Body of pancreas (tissue), 4 donors: ENCODE measurements at places on chromosomes 1 and 21. TPM values are rescaled to one million over a fixed set of nuclear protein-coding genes. Genes with fewer than 3 reads are reported as not detected.

- no peaks in the 10 kb centered on the region for H3K4me1 ChIP-seq
- no peaks in the 10 kb centered on the region for H3K36me3 ChIP-seq
- DNase-seq: no peak
- no peaks in the 10 kb centered on the region for H3K27me3 ChIP-seq
These were observed 16.9 kb downstream of the TCEANC2 start for GRCh38 chr1:54070171-54070837.

GRCh38 chr1:213337025-213337678, 286.1 kb downstream of the RPS6KC1 start:
- H3K36me3 ChIP-seq: no peaks in the 10 kb centered on the region
- H3K27ac ChIP-seq: no peak overlapping the region
- no peak for DNase-seq
- no peak overlapping the region for H3K4me3 ChIP-seq
- H3K4me1 ChIP-seq: no peaks in the 10 kb centered on the region

GRCh38 chr1:171661076-171661650, 8.7 kb upstream of the MYOC start:
- no peaks in the 10 kb centered on the region for H3K4me1 ChIP-seq
- H3K36me3 ChIP-seq: no peaks in the 10 kb centered on the region
- H3K27me3 ChIP-seq: no peaks in the 10 kb centered on the region
- H3K4me3 ChIP-seq: no peak overlapping the region

GRCh38 chr1:161721738-161722343, 497 bp downstream of the FCRLB start:
- H3K27ac ChIP-seq: no peak overlapping the region
- H3K27me3 ChIP-seq: no peaks in the 10 kb centered on the region
- no peak for DNase-seq

- no peaks in the 10 kb centered on the region for H3K27me3 ChIP-seq
- no peak overlapping the region for H3K4me3 ChIP-seq
- DNase-seq: no peak
- no peaks in the 10 kb centered on the region for H3K36me3 ChIP-seq
These were observed 51.5 kb downstream of the PSMG1 start for GRCh38 chr21:39131791-39132190.

- H3K4me1 ChIP-seq: peaks cover 10% of the 10 kb centered on the region
- no peak for DNase-seq
- peak overlapping the region; percentile 88 for H3K4me3 ChIP-seq
- H3K27ac ChIP-seq: peak overlapping the region; percentile 92
These were observed 511 bp upstream of the RABGAP1L start for GRCh38 chr1:174158767-174159251.

ADCY10 gene
- 0.26 TPM for total RNA-seq

OR6K3 gene
- total RNA-seq: not detected

ETV3L gene
- not detected for total RNA-seq

CCDC24 gene
- total RNA-seq: 21.1 TPM

IFI44 gene
- total RNA-seq: 17.6 TPM
